ENCODE measurements at places on chromosomes 2 and 18. TPM values are rescaled to one million over a fixed set of nuclear protein-coding genes. Genes with fewer than 3 reads are reported as not detected.

The GNAL gene
- total RNA-seq = 1.00 TPM

The TSPYL6 gene
- total RNA-seq = 1.0 TPM

The OSBPL1A gene
- total RNA-seq = 64.4 TPM

DNA sequence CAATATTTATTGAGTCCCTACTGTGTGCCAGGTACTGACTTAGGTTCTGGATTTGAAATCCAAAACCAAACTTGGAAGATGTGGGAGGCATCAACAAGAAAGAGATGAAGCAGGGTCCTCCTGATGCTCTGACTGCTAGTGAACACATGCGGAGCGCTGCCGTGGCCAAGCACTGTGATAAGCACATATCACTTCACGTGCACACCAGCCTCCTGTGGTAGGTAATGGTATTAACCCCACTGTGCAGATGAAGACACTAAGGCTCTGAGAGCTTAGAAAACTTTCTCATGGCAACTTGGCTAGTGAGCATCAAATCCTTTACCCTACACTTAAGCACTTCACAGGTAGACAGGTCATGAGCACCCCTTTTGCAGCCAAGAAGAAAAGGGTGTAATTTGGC is 216.1 kb downstream of the HAUS1 start:
- H3K36me3 ChIP-seq = no peaks in the 10 kb centered on the region
- no peaks in the 10 kb centered on the region for H3K27me3 ChIP-seq
- no peak for DNase-seq
- no peak overlapping the region for H3K27ac ChIP-seq
- H3K4me3 ChIP-seq = no peak overlapping the region

DNA sequence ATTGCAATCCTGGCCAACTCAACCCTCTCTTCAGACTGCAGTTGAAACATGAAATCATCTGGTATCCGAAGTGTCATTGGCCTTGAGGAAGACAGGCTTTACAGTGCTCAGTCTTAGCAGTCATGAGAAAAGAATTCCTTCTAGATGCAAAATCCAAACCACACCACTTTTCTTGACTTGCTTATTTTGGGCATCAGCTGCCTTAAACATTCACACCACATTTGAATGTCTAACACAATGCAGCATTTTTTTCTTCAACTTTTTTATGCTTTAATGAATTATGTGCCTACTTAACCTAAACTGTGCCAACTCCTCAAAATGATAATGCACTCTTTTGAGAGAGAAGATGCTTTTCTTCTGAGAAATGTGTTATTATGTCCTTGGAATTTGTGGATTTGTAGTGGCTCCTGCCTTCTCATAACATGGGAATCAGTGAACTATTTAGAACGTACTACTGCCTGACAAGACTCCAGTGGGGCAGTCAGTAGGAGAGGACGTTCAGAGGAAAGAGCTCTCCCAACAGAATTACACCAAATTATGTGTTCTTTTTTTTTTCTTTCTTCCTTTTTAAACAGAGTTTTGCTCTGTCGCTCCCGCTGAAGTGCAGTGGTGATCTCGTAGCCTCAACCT is 3.2 kb upstream of the FAM98A start:
- no peak overlapping the region for H3K27ac ChIP-seq
- no peak for DNase-seq
- peaks cover 12% of the 10 kb centered on the region for H3K4me1 ChIP-seq
- no peak overlapping the region for H3K4me3 ChIP-seq
- no peaks in the 10 kb centered on the region for H3K36me3 ChIP-seq
